ENCODE measurements at places on chromosomes 13 and 19.

DNA sequence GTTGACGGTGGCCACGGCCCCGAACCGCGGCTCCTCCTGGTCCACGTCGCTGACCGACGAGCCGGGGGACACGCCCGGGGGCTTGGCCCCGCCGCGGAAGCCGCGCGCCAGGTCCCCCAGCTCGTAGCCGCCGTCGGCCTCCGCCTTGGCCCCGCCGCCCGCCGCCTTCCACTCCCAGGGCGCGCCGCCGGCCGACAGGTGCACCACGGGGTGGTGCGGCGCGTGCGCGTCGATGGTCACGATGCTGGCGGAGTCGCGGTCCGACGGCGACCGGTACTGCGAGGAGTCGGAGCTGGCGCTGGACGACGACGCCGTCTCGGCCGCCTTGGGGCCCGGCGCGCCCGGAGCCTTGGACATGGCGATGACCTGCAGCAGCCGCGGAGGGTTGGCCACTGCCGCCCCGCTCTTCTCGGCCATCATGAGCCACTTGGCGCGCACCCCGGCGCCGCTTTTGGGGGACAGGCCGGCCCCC is 9.0 kb downstream of the PLPPR3 start:
- DNase-seq = no peak

- DNase-seq = no peak
Observed at GRCh38 chr13:24146961-24147569, 13.5 kb upstream of the SPATA13 start.

DNA sequence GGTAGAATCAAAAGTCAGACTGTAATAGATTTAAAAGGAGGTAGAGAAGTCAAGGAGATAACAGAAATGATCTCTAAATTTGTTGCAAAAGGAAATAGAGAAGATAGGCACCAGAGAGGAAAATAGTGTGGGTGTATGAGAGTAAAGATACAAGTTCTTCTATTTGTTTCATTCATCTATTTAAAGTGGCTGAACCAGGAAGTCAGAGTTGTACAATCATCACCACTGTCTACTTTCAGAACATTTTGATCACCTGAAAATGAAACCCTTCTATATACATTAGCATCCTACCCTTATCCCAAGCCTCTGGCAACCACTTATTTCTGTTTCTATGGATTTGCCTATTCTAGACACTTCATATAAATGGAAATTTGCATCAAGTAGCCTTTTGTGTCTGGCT is 36.7 kb downstream of the INTS6 start:
- no peak for DNase-seq

DNA sequence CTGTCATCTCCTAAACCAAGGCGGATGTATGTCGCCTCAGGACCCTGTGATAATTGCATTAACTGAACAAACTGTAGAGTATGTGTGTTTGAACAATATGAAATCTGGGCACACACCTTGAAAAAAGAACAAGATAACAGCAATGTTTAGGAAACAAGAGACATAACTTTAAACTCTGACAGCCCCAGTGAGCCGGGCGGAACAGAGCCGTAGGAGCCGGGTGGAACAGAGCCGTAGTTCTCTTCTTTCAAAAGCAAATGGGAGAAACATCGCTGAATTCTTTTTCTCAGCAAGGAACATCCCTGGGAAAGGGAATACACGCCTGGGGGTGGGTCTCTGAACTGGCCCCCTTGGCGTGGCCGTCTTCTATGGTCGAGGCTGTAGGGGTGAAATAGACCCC is 31.8 kb upstream of the ZNF675 start:
- no peak for DNase-seq

DNA sequence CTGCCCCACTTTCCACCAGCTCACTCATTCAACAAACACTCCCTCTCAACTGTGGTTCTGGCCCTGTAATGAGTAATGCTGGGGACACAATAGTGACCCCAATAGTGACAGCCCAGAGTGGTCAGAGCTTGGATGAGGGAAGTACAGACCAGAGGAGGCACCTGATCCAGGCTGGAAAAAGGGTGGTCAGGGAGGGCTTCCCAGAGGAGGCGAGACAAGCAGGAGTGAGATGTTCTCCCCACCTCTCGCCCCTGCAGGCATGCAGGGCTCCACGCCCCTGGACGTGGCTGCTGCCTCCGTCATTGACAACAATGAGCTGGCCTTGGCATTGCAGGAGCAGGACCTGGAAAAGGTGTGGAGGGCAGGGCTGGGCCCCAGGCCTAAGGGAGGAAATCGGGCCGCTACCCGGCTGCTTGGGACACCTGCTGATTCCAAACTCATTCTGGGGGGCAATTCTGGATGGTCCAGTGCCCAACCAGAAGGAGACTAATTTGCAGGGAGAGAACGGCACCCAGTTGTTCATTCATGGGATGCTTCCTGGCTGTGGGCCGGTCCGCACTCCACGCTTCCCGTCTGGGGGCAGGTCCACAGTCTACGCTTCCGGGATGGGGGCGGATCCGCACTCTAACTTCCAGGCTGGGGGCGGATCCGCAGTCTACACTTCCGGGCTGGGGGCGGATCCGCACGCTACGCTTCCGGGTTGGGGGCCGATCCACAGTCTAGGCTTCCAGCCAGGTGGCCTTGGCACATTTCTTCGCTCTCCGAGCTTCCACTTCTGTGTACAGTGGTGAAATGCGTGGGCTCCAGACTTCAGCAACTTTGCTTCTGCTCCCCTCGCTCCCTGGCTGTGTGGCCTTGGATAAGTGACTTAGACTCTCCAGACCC is 63.4 kb downstream of the RYR1 start:
- DNase-seq = no peak

DNA sequence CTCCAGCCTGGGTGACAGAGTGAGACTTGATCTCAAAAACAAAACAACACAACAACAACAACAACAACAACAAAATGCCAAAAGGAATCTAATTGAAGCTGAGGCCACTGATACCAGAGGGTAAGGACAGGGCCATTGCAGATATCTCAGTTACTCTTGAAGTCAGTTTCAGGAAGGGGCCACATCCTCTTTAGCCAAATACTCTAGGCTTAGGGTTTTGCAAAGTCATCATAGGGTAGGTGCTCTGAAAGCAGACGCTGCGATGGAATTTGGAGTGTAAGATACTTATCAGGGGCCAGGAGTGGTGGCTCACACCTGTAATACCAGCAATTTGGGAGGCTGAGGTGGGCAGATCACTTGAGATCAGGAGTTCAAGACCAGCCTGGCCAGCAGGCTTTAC is 46.6 kb upstream of the UBAC2 start:
- no peak for DNase-seq
